CD4-positive, alpha-beta T cell treated with Interferon gamma for 1 hour (primary cell): ENCODE measurements at places on chromosomes 1 and 21.

- DNase-seq = no peak
Measured at GRCh38 chr1:45863218-45863617, 59.8 kb downstream of the MAST2 start.

GRCh38 chr1:11752359-11753088 lies 9.5 kb upstream of the C1orf167 start:
- no peak for DNase-seq

GRCh38 chr1:100926240-100926639 lies 30.4 kb downstream of the SLC30A7 start:
- no peak for DNase-seq

GRCh38 chr1:245310571-245311531 lies 156.1 kb downstream of the KIF26B start:
- DNase-seq = peak; percentile 50

DNA sequence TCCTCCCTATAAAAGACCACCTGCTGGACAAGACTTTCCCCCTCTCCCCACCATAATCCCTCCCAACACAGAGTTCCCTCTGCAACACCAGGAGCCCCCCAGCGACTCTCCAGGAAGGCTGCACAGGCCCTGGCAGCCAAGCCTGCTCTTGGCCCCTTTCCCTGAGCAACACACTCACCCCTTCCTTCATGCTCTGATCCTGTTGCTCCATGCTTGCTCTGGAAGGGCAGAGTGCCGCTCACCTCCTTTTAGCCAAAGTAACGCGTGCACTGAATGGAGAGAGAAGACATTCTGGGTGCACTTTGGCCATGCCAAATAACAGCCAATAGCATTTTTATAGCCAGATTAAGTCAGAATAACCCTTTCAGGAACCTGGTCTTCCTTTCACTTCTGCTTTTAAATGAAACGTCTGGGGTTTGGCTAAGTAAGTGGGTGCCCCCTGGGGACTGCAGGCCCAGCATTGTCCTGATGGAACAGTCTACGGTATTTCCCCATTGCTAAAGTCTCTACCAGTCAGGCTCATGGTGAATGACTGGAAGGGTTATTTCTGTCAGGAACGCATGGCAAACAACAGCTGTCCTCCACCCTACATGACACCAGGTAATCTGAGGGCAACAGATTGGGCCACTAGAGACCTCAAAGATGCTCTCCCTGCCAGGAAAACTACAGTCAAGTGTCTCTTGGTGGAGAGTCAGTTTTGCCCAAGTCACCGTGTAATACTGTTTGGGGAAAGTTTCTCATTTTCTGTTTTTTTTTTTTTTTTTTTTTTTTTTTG lies at the start of gene SLC2A5:
TSS of gene SLC2A5 (minus strand) at position 310 of the 775 bp plus-strand sequence. CDS start at position 211, 99 bp downstream.
- peak; percentile 60 for DNase-seq

- no peak for DNase-seq
Measured at GRCh38 chr1:57860931-57861565, 437.2 kb upstream of the DAB1 start.

GRCh38 chr1:65894738-65895605 lies 102.3 kb downstream of the PDE4B start:
- no peak for DNase-seq

DNA sequence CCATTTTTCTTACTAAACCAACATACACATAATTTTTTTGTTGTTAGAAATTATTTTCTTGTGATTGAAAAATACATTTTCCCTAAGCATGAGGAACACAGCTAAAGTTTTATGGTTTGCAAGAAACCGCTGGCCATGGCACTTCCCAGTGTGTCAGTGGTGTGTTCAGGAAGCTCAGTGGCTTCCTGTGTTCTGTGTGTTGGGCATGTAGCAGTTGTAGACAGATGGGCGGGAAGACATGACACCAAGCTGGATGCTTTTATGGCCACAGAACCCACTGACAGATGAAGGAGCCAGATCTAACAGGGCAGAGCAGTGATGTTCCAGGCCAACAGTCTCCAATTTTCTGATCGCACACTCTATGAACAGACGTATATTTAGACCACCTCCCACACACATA lies 119.8 kb downstream of the GALNT2 start:
- no peak for DNase-seq

DNA sequence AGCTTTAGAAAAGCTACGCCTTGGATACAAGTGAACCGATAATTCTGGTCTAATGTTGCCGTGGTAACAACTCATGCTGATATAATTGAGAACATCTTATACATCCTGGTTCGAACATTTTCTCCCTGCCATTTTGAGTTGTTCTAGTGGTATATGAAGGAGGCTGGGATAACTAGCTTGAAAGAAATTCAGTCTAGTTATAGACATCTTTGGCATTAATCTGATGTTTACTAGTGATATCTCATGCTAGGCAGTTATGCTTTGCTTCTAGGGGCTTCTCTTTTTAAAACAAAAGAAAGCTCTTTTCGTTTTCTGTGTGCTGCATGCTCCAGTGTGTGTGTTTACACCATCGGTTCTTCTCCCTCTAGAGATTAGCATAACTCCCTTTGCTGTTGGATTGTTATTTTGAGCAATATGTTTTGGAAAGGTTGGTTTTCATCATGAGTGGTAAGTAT lies 20.5 kb downstream of the PRKACB start:
- no peak for DNase-seq

- DNase-seq = no peak
Measured at GRCh38 chr21:33815143-33815707, 100.4 kb downstream of the ATP5PO start.

DNA sequence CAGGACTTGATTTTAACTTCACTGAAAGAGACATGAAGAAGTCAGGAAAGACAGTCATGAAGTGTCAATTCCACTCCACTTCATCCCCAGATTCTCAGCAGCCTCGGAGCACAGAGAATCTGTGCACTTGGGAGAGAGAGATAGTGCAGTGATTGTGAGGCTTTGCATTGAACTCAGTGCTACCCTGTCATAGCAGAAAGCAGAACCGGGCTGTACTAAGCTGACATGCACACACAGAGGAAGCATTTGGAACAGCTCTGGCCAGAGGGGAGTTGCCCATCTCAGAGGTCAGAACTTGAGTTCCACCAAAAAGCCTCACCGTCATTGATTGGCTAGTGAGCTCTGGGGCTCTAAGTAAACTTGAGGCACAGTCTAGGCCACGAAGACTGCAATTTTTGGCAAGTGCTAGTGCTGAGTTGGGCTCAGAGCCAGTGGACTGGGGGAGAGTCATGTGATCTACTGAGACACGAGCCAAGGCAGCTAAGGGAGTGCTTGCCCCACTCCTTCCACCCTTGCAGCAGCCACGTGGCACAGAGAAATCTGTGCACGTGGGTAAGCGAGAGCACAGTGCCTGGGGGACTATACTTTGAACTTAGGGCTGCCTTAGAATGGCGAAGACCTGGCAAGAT lies 810.2 kb upstream of the ADAMTS5 start:
- DNase-seq = no peak

DNA sequence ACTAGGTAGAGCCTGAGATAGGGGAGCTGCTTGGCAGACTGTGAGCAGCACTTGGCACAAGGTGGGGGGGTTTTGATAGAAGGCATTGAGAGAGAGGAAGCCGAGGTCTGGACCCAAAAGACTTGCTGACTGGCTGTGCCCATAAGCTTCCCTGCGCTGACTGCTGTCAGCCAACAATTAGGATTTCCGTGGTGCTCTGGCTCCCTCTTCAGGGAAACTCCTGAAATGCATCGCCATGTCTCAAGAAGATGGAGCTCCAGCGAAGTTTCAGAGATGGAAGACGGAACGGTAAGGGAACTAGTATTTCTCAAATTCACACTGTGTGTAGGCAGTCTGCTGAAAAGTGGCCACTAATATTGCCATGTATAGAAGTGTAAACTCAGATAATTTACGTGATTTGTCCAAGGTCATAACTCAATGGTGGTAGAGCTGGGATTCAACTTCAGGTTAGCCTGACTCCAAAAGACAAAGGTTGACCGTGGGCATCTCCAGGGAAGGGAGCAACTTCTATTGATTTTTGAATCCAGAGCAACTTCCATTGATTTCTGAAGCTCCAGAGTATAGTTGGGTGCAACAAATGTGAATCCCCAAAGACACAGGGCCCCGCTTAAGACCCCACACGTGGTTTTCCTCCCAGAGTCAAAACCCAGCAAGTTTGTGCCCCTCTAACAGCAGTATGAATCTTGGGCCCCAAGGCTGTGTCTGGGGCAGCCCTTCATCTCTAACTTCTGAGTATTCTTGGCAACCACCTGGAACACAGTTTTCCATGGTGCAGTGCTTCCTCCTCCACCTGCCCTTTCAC lies 44.5 kb upstream of the CRNN start:
- DNase-seq = peak; percentile 77

DNA sequence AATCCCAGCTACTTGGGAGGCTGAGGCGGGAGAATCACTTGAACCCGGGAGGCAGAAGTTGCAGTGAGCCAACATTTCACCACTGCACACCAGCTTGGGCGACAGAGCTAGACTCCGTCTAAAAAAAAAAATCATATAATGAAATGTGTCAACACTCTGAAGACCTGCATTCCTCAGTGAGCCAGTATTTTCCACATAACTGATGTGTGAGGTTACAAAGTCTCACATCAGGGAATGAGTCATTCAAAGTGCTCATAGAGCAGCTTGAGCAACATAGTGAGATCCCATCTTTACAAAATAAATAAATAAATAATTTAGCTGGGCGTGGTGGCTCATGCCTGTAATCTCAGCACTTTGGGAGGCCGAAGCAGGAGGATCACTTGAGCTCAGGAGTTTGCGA lies 65.5 kb downstream of the CASZ1 start:
- no peak for DNase-seq

DNA sequence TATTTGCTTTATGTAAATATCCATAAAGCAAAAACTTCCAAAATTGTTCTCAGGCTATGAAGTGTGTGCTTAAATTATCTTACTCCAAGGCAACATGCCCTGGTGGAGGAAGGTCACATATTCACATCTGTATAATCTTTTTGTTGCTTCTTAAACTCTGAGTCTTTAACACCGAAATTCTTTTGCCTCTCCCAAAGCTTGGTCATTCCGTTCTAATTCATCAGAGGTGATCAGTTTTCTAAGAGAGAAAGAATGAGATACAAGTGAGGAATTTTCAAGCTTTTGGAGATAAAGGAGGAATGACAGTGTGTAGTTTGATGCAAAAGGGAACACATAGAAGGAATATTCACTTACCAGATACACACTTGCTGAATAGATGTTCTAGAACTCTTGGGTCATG lies 561.7 kb downstream of the LTN1 start:
- DNase-seq = no peak

DNA sequence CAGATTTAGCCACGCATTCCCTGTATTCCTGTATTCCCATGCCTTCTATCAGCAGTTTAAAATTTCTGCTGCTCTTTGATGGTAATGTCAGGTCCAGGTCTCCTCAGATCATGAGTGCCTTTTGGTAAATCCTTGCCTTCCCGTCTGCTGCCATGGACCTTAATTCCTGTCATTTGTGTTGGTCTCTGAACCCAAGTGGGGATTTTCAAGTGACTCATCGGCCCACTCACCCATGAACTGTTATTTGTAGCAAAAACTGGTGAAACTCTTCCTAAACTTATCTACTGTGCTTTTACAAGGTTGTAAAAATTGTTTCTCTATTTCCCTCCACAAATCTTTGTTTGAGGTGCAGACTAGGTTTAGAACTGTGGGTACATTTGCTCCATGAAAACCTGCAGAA lies 47.4 kb downstream of the ACTN2 start:
- no peak for DNase-seq

DNA sequence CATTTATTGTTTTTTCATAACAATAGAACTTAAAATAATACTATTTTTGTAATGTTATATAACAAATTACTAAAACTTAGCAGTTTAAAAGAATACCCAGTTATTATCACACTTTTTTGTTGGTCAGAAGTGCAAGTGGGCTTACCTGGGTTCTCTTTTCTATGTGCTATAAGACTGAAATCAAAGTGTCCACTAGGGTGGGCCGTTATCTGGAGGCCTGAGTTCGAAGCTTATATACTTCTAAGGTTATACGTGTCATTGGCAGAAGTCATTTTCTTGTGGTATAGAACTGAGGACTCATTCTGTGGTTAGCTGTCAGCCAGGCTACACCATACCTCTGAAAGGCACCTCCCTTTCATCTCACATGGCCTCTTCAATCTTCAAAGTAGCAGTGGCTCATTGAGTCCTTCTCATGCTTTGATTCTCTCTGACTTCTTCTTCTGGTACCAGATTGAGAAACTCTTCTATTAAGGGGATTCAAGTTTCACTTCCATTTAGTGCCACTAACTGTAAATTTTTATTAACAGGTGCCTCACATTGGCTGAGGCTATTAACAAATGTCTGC lies 414.3 kb downstream of the AMY1C start:
- DNase-seq = no peak

GRCh38 chr1:20386323-20387081 lies 95.8 kb downstream of the VWA5B1 start:
- DNase-seq = no peak

GRCh38 chr1:109391157-109391556 lies 6.6 kb downstream of the SORT1 start:
- DNase-seq = no peak

GRCh38 chr1:66132324-66132723 lies 339.6 kb downstream of the PDE4B start:
- DNase-seq = no peak

GRCh38 chr1:32350785-32351398 lies 11.4 kb downstream of the FAM229A start:
- DNase-seq = no peak

DNA sequence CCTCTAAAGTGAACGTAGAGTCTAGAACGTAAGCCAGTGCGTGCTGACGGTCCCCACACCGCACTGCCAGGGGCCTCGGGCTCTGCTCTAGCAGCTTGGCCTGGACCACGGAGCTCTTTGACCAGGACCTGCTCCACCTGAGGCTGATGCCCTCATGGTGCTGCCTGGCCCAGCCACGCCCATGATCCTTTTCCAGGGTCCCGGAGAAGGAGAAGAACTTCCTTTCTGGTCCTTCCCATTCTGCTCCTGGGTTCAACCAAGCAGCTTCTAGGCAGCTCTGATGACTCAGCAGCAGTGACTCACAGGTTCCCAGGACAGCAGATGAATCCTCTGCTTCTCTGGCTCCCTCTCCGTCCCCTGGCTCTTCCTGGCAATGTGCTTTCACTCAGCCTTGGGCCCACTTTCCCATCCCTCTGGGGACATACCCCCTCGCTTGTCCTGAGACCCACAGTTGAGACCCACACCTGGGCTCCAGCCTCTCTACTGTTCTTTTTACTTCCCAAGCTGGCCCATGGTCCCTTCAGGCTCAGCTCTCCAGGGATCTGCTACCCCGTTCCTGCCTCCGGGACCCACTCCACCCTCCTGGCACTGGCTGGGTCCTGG lies 246.3 kb upstream of the RAB4A start:
- peak; percentile 52 for DNase-seq

DNA sequence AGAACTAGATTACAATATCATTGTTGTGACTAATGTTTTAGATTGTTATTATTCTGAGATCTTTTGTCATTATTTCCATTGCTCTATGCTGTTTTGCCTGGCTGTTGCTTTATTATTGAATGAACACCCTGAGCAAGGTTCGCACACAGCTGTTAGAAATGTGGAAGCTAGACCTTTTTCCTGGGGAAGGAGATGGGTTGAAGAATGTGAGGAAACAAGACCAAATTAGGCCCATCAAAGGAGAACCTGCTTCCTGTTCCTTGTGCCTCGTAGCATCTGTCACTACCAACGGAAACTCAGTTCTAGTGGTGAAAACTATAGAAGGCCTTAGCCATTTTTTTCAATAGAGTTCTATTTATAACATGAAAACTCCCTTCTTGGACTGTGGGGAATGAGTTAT lies 68.7 kb downstream of the RGL1 start:
- DNase-seq = no peak

- no peak for DNase-seq
Measured at GRCh38 chr21:28298251-28298672, 694.4 kb downstream of the LTN1 start.

- DNase-seq = no peak
Measured at GRCh38 chr1:178004926-178005391, 35.1 kb upstream of the SEC16B start.
